Umbilical cord (tissue), 2 donors: ENCODE measurements at places on chromosomes 5 and 9. TPM values are rescaled to one million over a fixed set of nuclear protein-coding genes. Genes with fewer than 3 reads are reported as not detected.

C8G gene
- not detected for total RNA-seq

PLAC8L1 gene
- total RNA-seq = not detected

MOB3B gene
- total RNA-seq = 5.8 TPM

BTNL8 gene
- total RNA-seq = not detected

C5orf34 gene
- 7.0 TPM for total RNA-seq

NR2F1 gene
- 32.7 TPM for total RNA-seq

LCN12 gene
- total RNA-seq = not detected

STK32A gene
- 42.1 TPM for total RNA-seq

PCDHA9 gene
- 0.96 TPM for total RNA-seq

PCDHAC2 gene
- 3.4 TPM for total RNA-seq

PIGO gene
- total RNA-seq = 3.9 TPM

IL13 gene
- total RNA-seq = not detected

FAM170A gene
- not detected for total RNA-seq

SOHLH1 gene
- total RNA-seq = not detected

CARTPT gene
- not detected for total RNA-seq
